Chondrocyte (in vitro differentiated cells): ENCODE measurements at places on chromosomes 5 and 9. TPM values are rescaled to one million over a fixed set of nuclear protein-coding genes. Genes with fewer than 3 reads are reported as not detected.

DNA sequence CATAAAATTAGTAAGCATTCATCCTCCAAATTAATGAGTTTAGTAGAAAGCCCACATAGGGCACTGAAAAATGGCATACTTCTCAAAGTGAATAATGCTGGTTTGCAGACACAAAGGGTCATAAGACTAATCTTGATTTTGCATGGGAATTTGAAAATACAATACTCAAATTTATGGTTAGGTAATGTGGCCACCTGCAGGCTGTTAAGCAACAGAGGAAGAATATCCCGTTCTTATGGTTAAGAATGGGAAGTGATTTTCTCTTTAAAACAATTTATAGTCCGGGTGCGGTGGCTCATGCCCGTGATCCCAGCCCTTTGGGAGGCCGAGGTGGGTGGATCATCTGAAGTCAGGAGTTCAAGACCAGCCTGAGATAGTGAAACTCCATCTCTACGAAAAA lies 9.4 kb upstream of the PLCXD3 start:
- no peak overlapping the region for H3K4me3 ChIP-seq
- H3K27ac ChIP-seq, result no peak overlapping the region
- H3K36me3 ChIP-seq, result no peaks in the 10 kb centered on the region

The CAMLG gene
- 36.1 to 41.6 TPM (median 39.0 TPM) in 3 replicates for total RNA-seq

The SGCD gene
- total RNA-seq, result 8.1 to 27.7 TPM (median 8.4 TPM) in 3 replicates

The SLC4A9 gene
- total RNA-seq, result not detected in 3 replicates

GRCh38 chr9:76787677-76788076 lies 23.4 kb downstream of the PCA3 start:
- no peak overlapping the region for H3K4me3 ChIP-seq
- no peaks in the 10 kb centered on the region for H3K4me1 ChIP-seq
- DNase-seq, result no peak
- H3K27ac ChIP-seq, result no peak overlapping the region

The SPINK6 gene
- not detected in 3 replicates for total RNA-seq

- no peak overlapping the region for H3K4me3 ChIP-seq
- no peak overlapping the region for H3K27ac ChIP-seq
- DNase-seq, result no peak
- H3K36me3 ChIP-seq, result no peaks in the 10 kb centered on the region
- no peaks in the 10 kb centered on the region for H3K4me1 ChIP-seq
These were observed 13.5 kb downstream of the CFAP77 start for GRCh38 chr9:132423503-132423902.
